Naive thymus-derived CD8-positive, alpha-beta T cell (primary cell): ENCODE measurements at places on chromosomes 12 and 14.

DNA sequence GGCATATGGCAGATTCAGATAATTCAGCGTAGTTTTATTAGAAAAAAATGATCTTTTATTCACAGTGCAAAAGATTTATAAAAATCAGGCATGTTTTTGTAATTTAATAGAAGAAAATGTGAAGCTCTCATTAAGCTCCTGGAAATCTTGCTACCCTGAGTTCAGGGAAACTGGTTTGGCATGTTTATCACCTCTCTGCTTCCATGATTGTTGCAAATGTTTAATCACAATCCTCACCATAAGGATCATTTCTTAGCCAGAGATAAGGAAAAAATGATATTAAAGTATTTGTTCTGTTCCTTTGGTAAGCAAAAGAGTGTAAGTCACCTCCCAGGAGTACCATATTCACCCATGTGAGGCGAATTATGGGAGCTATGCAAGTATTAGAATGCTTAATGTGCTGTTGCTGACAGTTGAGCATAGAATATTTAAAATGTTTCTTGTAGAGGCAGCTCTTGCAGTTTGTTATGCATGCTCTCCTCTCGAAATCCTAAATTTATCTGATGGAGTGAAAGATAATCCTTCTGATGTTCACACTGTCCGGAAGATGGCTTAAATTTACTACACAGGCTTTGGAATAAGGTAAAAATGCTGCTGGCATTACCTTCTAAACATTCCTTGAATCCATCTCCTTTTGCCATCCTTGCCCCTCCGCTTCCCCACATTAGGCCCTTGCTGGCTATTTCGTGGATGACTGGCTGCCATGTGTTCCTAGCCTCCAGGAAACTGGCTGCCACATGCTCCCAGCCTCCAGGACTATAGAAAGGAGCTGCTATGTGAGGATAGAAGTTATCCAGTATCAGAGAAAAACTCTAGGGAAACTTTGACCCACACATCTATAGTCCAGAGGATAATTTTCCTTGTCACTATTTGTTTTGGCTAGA lies 115.8 kb upstream of the CCDC198 start:
- no peak for DNase-seq
- H3K27me3 ChIP-seq: no peaks in the 10 kb centered on the region
- H3K4me3 ChIP-seq: no peak overlapping the region
- no peaks in the 10 kb centered on the region for H3K4me1 ChIP-seq

DNA sequence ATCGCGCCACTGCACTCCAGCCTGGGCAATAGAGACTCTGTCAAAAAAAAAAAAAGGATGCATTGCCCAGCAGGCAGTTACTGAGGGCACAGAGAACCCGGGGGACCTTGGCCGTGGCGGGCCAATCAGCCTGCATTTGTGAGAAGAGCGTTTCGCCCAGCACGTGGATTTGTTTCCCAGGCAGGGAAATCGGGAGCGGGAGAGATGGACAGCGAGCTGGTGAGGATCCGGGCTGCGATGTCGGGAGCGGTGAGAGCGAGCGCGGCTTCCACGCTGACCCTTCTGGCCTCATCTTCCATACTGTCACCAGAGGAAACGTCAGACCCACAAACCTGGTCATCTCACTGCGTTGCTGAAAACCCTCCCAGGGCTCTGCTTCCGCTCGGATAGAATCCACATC lies 123.5 kb downstream of the RIMBP2 start:
- H3K27ac ChIP-seq: no peak overlapping the region
- no peaks in the 10 kb centered on the region for H3K4me1 ChIP-seq

DNA sequence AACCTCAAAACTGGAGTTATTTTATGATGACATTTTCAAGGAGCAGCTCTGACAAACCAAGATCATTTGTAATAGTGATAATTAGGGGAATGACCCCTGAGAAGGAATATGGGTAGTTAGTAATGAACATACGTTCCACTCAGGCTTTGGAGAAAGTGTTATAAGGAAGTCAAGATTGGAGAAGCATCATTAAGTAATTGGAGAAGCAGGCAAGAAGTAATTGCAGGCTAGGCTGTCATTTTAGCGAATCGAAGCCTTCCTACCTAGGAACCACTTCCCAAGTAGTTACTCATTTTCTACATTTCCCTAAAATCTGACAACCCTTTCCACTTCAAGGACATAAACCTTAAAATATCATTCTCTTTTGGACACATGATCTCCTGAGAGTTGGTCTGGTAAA lies 1.2 kb downstream of the EDDM3B start:
- no peak overlapping the region for H3K4me3 ChIP-seq
- DNase-seq: no peak
- H3K27me3 ChIP-seq: peaks cover 1% of the 10 kb centered on the region
- H3K4me1 ChIP-seq: no peaks in the 10 kb centered on the region
- H3K27ac ChIP-seq: no peak overlapping the region
- no peaks in the 10 kb centered on the region for H3K36me3 ChIP-seq

DNA sequence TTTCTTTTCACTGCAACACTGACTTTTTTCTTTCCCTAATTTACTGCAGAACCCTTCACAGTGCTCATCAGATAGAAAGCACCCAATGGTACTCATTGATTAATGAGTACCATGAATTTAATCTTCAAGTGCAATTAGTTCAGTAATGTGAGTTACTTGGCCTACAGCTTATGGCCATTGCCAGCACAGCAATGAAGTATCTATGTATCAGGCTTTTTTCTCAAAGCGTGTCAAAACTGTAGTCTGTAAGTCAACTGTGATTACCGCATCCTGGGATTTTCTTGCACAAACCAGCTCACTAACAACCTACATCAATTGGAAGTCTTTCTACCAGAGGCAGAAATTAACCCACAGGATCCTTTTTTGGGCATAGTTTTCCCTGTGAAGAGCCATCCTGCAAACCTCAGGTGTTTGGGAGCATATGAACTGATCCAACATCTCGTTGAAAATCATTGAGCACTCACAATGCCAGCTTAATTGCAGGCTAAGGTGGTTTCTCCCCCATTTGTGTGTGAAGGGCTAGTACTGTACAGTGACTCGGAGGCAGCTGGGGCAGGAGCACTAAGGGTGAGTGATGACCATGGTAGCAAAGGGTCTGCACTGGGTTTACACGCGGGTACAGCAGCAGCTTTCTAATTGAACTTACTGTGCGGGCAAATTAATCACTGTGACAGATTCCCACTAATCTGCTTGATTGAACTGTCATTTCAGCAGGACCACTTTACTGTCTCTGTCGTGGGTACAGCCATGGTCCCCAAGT lies 619.3 kb downstream of the SNAPC1 start:
- H3K27ac ChIP-seq: no peak overlapping the region
- H3K27me3 ChIP-seq: peaks cover 6% of the 10 kb centered on the region
- H3K4me1 ChIP-seq: no peaks in the 10 kb centered on the region
- H3K36me3 ChIP-seq: no peaks in the 10 kb centered on the region

DNA sequence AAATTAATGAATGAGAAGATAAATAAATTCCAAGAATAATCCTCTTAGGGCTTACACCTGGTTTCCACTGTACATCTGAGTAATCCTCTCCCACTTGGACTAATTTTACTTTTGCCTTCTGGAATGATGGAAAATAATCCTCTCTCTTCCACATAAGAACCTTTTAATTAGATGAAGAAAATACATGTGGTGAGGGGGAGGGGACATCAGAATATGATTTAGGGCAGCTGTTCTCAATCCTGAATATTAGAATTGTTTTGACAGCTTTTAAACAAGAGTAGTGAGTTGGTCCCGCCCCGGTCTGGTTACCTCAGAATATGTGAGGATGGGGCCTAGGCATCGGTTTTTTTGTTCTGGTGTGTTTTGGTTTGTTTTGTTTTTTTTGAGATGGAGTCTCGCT lies 51.5 kb downstream of the HECTD4 start:
- DNase-seq: no peak
- no peak overlapping the region for H3K27ac ChIP-seq
- H3K4me1 ChIP-seq: peaks cover 30% of the 10 kb centered on the region
- no peaks in the 10 kb centered on the region for H3K27me3 ChIP-seq

DNA sequence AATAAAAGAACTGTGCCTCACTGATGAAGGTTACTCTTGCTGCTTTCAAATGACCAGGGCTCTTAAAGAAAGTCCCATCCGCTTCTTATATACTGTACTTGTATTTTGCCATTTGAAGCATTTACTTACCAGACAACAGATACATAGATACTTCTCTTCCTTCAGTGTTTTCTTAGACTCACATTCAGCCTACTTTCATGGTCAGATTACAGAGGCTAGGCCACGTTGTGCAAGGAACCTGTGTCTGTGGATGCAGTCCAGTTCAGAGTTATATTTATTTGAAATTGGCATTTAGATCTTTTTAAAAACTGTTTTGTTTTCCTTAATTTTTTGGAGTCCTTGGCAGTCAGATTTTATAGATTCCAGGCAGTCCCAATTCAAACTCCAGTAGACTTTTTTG lies 6.2 kb downstream of the CHURC1 start:
- peaks cover 54% of the 10 kb centered on the region for H3K36me3 ChIP-seq
- H3K27ac ChIP-seq: peak overlapping the region; percentile 58
- peak overlapping the region; percentile 38 for H3K4me3 ChIP-seq
- DNase-seq: no peak

DNA sequence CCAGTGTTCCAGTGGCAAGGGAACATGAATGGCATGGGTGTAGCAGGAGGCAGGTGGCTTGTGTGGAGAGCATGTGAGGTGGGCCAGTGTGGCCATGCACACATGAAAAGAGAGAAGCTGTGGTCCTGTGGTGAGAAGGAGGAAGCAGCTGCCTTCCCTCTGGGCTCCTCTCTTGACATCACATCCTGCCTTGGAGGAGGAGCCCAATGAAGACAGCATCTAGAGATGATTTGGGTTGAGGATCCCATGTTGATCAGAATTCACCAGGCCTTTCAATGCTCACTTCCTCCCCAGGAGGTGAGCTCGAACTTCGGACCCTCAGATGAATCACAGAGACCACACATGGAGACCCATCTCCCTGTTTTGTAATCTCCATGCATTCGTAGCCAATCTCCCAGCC lies 82.6 kb downstream of the LRRC74A start:
- H3K4me3 ChIP-seq: peak overlapping the region; percentile 47
- DNase-seq: peak; percentile 73
- peak overlapping the region; percentile 65 for H3K27ac ChIP-seq
- H3K4me1 ChIP-seq: peaks cover 41% of the 10 kb centered on the region

DNA sequence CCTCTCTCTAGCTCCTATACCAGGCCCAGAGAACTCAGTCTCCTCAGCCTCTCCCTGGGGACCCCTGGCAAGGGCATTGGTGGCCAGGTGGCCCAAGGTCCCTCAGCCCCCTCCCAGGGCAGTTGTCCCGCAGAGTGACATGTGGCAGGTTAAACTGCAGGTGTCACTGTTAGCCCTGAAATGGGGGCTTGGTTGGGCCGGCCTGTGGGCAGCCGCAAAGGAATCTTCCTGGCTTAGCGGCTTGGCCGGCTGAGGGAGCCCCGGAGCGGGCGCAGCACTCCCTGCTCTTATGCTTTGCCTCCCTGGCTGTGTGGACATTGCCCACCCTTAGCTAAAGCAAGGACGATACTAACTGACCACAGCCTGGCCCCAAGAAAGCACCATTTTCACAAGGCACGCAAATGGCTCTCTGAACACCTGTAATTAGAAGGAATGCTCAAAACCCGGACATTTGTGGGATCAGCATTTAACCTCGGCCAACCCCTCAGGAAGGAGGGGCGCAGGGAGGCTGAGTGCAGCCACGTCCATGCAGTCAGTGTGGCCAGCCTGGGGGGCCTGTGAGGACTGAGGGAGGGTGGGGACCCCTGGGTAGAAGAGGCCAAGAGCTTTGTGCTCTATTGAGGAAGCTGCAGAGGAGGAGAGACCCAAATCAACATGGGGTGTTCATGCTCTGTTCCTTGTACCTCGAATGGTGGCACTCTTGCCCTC lies 82.2 kb downstream of the PAPOLA start:
- no peak overlapping the region for H3K4me3 ChIP-seq
- peaks cover 6% of the 10 kb centered on the region for H3K4me1 ChIP-seq
- no peak for DNase-seq
- H3K36me3 ChIP-seq: no peaks in the 10 kb centered on the region
- H3K27ac ChIP-seq: no peak overlapping the region

DNA sequence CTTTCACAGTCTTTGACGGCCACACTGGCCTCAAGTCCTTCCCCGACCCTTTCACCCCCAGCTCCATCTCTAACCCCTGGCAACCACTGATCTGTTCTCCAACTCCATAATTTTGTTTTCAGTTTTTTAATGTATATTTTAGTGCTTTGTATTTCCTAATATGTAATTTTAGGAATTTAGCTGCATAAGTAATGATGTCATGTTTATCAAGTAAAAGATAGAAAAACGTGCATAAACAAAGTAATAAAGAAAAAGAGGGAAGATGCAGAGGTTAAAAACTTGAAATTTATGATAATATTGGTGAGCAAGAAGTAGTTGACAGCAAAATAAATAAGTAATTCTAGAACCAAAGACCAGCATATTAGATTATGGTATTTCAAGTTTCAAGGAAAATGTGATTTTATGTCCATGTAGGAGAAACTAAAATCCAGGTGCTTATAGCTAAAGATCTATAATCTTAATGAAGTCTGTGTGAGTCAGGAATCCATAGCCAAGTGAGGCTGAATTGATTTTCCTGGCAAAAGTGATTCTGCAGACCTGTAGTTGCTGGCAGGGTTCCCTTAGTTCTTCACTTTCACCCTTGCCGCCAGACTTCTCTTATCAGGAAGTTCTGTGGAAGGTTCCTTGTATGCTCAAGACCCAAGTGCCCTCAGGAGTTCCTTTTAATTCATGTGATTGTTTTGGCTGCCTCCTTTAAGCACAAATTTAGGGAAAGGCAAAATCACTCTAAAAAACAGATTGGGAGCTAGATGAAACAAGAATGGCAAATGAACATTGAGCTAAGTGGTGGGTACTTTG lies 24.4 kb downstream of the FBXW8 start:
- H3K4me3 ChIP-seq: no peak overlapping the region
- no peak for DNase-seq
- H3K4me1 ChIP-seq: peaks cover 37% of the 10 kb centered on the region
- H3K36me3 ChIP-seq: peaks cover 76% of the 10 kb centered on the region
- H3K27ac ChIP-seq: no peak overlapping the region

GRCh38 chr12:79351251-79351650 lies 339.5 kb downstream of the PAWR start:
- H3K27me3 ChIP-seq: no peaks in the 10 kb centered on the region
- H3K4me3 ChIP-seq: no peak overlapping the region
- no peak for DNase-seq
- H3K36me3 ChIP-seq: no peaks in the 10 kb centered on the region

GRCh38 chr12:13090054-13090453 lies 13.4 kb downstream of the GSG1 start:
- no peaks in the 10 kb centered on the region for H3K36me3 ChIP-seq
- no peak for DNase-seq
- H3K27ac ChIP-seq: no peak overlapping the region
- H3K4me3 ChIP-seq: no peak overlapping the region
- no peaks in the 10 kb centered on the region for H3K4me1 ChIP-seq

DNA sequence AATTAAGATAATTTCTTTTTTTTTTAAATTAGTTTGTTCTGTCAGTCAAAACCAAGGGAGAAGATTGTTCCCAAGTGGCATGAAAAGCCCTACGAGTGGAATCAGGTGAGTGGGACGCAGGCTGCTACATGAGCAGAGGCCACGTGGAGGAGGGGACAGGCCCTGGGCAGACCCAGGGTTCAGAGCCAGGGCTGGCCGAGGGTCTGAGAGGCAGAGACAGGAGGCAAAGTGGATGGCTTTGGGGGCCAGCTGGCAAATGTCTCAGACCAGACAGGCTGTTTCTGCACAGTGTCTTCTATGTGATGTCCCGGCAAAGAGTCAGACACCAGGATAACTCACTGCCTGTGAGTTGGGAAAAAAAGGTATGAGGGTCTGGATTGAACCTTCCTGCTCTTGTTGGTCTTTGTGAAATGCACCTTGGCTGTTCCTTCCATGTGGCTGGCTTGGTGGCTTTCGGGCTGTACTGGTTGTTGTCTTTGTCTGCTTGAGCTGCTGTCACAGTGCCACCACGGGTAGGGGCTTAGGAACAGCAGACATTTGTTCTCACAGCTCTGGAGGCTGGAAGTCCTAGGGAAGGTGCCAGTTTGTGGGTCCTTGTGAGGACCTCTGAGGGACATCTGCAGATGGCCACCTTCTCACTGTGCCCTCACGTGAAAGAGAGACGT lies 35.8 kb upstream of the ASPG start:
- H3K4me1 ChIP-seq: no peaks in the 10 kb centered on the region
- no peak overlapping the region for H3K4me3 ChIP-seq
- DNase-seq: no peak
- H3K27ac ChIP-seq: no peak overlapping the region
